A549 treated with RU486 at 1 μM for 4 hours (cell line): ENCODE measurements at places on chromosomes 12 and 14. TPM values are rescaled to one million over a fixed set of nuclear protein-coding genes. Genes with fewer than 3 reads are reported as not detected.

The SPTLC2 gene
- total RNA-seq, result 23.6 to 31.9 TPM (median 27.5 TPM) in 5 replicates

The GPR137C gene
- total RNA-seq, result 0.07 to 0.36 TPM (median 0.10 TPM) in 5 replicates

The OR4E2 gene
- total RNA-seq, result not detected in 5 replicates

The CDKL1 gene
- total RNA-seq, result 5.3 to 11.2 TPM (median 6.2 TPM) in 5 replicates

The DACT1 gene
- total RNA-seq, result 0.39 to 0.77 TPM (median 0.51 TPM) in 5 replicates
